ENCODE measurements at places on chromosomes 2 and 18.

DNA sequence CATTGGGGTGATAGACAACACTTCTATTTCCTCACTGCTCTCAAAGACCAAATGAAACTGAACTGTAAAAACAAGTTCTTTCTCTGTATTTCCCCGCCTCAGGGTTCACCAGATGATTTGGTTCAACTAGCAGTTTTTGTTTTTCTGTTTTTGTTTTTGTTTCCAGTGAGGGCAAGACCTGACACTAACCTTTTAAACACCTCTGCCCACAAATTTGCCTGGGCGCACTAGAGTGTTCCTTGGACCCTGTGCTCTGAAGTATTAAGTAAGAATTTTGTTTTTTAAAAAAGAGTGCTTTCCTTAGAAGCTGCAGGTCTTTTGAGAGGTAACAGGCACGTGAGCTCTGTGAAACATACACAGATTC, 92.9 kb downstream of the DYSF start:
- DNase-seq, result no peak

GRCh38 chr18:25503567-25504081, 151.7 kb upstream of the ZNF521 start:
- peak; percentile 8 for DNase-seq

DNA sequence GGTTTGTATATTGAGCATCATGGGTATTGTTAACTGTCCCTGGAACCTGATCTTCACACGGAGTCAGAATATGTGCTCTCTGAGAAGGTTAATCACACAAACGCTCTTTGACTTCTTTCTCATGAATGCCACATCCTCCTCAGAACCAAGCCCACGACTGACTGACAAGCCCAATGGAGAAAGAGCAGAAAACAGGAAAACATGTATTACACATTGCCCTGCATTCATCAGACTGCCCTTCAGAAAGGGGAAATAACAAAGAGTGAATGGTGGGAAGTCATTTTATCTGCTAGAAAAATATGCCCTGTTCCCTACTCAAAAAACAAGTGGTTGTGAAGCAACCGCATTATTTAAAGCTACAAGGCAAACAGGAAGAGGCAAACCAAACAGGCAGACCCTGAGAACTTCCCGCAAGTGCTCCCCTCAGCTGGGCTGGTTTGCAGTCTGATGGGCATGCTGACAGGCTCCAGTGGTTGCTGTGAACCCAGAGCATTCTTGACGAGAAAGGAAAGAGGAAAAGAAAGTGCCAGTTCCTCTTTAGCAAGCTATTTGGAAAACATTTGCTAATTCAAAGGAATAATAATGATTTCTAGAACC, 172.9 kb upstream of the SETBP1 start:
- no peak for DNase-seq

DNA sequence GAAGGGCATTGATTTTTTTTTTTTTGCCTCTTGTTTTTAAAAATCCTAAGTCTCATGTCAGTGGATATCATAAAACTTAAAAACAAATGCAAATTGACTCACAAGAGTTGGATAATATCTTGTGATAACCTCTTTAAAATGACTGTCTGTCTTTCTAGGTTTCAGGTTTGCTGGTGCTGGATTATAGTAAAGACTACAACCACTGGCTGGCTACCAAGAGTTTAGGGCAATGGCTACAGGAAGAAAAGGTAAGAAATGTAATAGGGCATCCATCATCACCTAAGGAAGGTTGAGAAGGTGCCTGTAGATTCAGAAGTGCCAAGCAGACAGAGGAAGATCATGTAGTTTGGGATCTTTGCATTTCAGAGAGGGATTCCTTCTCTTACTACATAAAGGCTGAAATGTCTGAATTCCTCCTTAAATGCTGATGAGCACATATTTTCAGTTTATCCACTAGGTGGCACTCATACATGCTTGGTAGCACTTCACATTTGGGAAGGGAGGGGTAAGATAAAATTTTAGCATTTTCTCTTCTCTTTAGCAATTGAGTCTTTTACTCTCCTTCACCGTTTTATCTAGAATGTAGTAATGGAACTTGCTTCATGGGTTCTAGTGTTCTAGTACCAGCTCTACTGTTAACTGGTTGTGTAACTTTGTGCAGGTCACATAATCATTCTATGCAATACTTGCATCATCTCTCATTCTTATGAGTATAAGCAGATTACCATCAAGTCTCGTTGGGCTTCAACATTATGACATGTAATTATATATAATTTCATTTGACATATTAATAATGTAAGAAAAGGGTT, 21.1 kb downstream of the CPS1 start:
- no peak for DNase-seq

DNA sequence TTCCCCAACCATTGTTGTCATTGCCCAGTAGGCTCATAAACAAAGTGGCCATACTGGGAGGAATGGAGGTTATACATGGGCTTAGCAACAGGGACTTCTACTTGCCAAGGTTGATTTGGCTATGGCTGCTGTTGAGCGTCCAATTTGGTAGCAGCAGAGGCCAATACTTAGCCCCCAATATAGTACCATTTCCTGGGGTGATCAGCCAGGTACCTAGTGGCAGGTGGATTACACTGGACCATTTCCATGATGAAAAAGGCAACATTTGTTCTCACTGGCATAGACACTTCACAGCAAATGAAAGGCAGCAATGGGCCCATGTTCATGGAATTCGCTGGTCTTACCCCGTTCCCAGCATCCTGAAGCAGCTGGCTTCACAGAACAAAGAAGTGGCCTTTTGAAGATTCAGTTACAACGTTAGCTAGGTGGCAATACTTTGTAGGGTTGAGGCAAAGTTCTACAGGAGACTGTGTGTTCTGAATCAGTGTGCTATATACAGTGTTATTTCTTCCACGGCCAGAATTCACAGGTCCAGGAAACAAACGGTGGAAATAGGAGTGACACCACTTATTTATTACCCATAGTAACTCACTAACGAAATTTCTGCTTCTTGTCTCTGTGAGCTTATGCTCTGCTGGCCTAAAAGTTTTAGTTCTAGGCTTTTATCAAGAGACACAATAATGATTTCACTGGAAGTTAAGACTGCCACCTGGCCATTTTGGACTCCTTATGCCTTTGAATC, 37.5 kb downstream of the FBXO11 start:
- DNase-seq, result no peak

DNA sequence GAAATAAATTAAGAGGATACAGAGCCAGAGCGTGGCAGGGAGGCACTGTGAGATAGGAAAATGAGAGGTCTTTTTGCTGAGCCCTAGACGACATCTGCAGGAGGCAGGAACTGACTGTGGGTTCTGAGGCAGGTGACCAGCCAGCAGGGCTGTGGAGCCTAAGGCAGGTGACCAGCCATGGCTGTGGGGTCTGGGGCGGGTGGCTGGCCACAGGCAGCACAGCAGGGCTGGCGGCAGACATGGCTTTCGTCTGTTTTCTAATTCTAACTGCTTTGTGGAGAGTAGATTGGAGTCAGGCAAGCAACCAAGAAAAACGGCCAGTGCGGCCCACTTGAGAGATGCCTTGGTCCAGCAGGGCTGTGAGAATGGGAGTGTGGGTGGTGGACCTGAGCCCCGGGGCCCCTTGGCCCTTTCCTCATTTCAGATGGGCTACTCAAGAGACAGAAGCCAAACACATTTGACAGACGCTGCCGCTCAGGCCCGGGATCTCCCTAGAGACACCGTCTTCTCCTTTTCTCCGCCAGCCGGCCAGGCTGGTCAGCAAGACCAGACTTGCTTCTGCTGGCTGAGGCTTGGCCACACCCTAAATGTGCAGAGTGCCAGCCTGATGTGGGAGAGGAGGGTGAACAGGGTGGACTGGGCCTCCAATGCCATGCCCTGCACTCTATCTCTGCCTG, 19.7 kb upstream of the GNAL start:
- no peak for DNase-seq

DNA sequence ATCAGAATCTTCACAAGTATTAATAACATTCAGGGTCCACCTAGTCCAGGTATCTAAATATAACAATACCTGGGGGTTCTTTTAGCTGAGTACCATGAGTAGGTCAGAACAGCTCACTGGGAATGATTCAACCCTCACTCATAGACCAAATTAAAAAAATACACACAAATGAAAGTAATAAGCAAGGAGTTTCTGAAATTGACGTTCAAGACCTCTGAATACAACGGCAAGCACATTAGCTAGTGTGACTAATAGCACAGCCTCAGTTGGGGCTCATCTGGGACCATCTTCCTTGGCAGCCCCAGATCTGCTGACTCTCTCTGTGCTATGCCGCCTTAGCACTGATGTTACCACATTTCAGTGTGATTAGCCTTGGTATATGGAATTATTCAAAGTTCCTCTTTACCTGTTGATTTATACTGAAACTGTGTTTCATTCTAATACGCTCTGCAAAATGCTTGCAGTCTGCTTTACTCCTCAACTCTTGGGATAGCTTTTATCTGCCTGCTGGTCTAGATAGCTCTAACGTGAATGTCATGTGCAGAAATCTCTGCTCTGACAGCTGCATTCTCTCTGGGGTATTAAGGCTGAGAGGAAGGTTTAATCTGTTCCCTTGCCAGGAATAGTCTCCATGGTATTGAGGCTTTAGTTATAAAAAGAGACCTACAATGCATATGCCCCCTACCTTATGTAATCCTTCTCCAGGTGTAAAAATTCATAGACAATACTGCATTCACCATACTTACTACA, 153.3 kb downstream of the METTL4 start:
- no peak for DNase-seq

- DNase-seq, result no peak
These were observed 87.2 kb downstream of the SOWAHC start for GRCh38 chr2:109701362-109701761.

- DNase-seq, result no peak
These were observed 33.4 kb upstream of the ITGA6 start for GRCh38 chr2:172394002-172394401.

GRCh38 chr2:10778724-10779115, 33.9 kb downstream of the PDIA6 start:
- no peak for DNase-seq

DNA sequence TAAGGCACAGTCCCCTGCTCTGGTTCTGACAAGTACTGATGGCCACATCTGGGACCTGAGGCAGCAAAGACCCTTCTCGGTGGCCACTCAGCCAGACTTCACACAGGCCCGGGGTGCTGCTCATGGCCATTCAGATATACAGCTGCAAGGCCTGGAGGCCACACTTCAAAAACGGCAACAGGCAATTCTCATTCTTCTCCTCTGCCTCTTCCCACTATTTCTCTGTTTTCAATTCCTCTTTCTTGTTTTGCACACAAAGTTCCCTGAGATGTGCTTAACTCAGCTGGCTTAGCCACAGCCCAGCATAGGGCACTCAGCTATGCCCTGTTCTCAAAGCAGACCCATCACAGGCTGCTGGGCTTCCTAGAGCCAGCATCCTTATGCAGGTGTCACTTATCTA, 29.9 kb downstream of the PTPN18 start:
- DNase-seq, result no peak

DNA sequence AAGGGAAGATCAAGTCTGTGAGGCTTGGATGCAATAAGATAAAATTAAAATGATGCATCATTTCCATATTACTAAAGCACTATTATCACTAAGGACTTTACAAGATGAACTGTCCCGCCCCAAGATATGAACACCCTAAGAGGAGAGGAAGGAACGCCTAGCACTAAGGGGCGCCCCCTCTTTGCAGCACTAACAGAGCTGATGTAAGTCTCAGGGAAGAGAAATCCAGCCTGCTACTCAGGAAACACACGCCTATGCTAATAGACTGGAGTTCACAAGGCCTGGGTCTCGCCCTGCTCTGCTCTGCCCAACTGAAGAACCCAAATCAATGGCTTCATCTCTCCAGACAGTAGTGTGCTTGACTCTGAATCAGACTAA, 6.1 kb downstream of the INO80C start:
- DNase-seq, result no peak

DNA sequence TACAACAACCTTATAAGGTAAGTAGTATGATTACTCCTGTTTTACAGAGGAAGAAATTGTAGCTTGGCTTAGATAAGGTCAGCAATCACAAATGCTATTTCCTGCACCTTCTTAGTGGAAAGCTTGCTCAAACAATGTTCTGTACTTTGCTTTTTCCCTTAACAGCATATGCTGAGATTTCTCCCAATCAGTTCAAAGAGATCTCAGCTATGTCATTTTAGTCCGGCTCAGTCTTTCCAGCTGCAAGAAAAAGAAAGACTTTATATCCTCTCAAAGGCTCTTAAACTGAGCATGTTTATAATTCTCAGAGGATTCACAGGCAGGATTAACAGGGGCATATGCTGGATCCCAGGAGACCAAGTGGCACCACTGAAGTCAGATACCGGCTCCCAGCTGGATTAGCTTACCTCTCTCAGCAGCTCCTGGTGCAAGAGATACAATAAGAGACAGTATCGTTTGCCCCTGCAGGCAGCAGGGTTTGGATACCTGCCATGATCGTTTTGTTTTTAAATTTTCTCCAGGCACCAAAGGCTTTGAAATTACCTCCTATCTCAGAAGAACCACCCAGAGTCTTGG, 29.5 kb downstream of the KIAA2012 start:
- DNase-seq, result no peak

DNA sequence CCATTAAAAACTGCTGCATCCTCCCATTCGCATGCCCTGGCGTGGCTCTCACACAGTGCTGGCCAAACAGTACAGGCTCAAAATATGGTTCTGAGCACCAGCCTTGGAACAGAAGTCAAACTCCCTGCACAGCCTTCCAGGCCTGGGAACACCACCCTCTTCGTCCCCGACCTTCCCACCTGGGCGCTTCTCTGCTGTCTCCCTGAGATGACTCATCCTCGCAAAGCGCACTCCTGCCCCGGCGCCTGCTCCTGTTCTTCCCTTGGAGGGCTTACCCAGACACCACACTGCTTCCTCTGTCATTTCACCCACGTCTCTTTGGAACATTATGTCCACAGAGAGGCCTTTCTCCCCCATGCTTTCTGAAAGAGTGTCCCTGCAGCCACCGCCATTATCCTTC, 172.7 kb downstream of the L3MBTL4 start:
- DNase-seq, result no peak

DNA sequence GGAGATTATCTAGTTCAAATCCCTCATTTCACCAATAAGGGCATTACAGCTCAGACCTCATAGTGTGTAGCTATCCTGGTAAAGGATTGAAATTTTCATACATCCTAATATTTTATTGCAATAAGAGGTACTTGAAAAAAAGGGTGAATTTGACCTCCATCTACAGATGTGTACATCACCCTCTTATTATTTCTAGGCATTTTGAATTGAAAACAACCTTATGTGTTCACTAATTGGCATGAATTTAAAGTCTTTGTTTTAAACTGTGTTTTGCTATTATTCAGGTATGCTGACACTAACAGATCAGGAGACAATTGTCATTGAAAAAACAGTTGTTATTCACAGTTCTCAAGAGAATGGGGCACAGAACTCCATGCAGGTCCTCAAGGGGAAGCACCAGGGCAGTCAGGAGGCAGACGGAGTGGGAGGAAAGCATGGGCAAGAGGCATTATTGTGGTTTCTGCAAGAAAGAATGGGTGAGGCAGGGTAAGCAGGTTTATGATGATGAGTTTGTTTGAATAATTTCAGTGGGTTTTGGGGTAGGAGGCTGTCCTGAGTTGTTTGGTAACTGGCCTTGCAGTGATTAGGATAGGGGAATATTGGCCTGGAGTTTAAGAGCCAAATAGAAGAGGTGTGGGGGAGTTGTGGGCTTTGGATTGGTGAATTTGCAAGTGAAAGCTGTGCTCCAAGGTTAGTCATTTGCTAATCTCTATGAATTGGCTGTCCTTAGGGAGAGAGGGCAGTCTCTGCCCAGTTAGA, 194.6 kb downstream of the GPD2 start:
- no peak for DNase-seq

- DNase-seq, result no peak
These were observed 118.4 kb downstream of the GLI2 start for GRCh38 chr2:120854014-120854620.
